ENCODE measurements at places on chromosomes 2 and 18.

DNA sequence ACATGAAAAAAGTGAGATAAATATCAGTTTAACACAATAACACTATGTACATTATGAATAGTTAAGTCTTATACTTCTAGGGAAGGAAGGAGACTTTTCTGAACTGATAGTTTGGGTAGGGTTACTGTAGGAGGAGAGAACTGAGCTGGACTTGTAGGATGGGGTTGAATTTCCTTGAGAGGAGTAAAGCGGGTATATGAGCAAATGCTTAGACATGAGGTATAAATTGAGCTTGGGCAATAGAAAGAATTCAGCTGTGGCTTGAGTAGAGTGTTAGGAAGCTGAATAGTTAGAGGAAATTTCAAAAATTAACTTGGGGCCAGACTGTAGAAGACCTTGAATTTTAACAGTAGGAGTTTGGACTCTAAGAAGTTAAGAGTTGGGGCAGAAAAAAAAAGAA lies 45.1 kb downstream of the LCLAT1 start:
- no peak for DNase-seq

GRCh38 chr18:79798999-79799370 lies 1.2 kb downstream of the KCNG2 start:
- DNase-seq: no peak

GRCh38 chr2:4219101-4219500 lies 515.7 kb downstream of the DCDC2C start:
- DNase-seq: no peak

DNA sequence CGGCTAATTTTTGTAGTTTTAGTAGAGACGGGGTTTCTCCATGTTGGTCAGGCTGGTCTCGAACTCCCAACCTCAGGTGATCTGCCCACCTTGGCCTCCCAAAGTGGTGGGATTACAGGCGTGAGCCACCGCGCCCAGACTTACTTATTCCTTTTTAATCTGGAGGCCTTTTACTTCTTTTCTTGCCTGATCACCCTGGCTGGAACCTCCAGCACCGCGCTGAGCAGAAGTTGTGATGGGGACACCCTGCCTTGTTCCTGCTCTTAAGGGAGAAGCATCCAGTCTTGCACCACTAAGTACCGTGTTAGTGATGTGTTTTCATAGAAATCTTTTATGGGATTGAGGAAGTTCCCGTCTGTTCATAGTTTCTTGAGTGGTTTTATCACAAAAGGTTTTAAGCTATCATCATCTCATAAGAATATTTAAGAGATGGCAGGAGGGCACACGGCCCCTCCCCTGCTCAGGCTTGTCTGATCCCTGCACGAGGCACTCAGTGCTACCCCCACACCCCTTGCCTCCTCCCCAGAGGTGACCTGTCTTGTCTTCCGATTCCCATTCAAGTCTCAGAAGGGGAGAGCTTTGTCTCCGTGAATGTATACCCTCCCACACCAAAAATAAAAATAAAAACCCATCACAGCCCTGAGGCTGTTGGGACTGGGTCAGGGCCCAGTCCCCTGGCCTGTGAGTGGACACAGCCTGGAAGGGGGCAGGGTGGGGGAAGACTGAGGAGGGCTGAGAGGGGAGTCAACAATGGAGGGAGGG lies 65.3 kb upstream of the SMAD7 start:
- DNase-seq: no peak

DNA sequence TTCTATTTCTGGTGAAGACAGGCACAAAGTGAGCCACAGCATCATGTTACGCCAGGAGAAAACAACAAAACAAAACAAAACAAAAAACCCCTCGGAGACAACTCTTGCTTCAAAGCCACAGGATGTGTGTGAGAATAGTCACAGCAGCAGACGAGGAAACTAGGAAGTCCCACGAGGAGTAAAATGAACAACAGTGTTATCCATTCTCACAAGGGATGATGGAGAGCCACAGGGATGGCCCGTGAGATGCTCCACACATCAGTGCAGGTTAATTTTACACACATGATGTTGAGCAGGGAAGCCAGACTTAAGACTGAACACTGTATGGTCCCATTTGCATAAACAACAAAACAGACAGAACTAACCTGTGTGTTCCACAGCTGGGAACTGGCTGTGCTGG lies 128.5 kb upstream of the TMEM18 start:
- DNase-seq: no peak

DNA sequence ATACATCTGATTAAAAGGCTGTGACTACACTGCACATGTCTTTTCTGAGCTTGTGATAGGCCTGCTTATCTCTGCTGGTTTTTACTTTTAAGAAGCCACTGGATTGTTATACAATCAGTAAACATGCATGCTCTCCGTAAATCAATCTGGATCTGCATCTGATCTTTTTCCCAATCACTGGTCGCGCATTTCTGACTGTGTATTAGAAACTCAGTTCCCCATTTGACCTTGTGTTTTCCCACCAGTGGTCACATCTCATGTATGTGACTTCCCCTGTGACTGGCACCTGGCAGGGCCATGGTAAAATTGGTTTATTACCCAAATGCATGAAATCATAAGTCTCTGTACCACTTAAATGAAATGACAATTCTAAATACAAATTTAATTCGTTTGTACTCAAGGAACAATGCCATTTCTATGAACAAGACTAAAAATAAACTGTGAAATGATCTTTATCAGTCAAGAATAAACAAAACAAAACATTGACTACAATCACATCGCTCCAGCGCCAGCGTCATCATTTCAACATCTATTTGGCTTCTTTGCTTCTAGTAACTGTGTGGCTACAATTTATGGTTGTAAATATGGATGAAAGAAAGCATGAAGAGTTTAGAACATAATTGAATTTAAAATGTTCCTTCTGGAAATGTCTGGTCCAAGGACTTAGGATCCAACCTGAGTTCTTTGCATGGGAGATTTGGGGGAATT lies 396.6 kb upstream of the TRIB2 start:
- no peak for DNase-seq

GRCh38 chr2:206457188-206457634 lies 13.9 kb downstream of the ADAM23 start:
- DNase-seq: no peak

GRCh38 chr2:8545695-8546611 lies 135.9 kb upstream of the ID2 start:
- peak; percentile 55 for DNase-seq

DNA sequence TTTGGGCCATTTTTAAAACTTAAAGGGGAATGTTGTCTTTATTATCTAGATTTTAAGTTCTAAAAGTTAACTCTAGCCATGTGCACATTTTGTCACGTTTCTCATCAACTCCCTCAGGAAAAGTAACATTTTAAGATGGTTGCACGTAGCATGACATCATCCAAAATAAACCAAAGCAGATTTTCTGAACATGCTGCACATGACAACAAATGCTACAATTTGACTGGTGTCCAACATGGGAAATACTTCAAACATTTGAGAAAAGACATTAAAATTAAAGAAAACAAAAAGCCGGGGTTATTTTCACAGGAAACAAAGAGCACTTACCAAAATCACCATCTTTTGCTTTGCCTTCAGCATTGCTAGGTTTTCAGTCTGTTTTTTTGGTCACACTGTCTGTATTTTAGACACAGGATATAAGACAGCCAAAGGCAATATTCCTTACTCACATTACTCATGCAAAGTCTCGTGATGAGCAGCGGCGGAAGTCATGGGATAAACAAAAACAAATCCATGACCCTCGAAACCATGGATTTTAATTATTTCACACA lies 51.3 kb upstream of the RND3 start:
- no peak for DNase-seq

GRCh38 chr2:43280994-43281393 lies 54.6 kb upstream of the ZFP36L2 start:
- no peak for DNase-seq

DNA sequence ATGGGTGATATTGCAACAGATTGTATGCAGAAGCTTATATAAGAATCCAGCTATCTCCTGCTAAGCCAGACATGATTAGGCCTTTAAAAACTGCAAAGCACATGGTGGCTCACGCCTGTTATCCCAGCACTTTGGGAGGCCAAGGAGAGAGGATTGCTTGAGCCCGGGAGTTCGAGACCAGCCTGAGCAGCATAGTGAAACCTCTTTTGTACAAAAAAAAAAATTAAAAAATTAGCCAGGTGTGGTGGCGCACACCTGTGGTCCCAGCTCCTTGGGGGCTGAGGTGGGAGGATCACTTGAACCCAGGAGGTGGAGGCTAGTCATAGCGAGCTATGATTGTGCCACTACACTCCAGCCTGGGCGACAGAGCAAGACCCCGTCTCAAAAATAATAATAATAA lies 204.6 kb downstream of the TNS1 start:
- no peak for DNase-seq

GRCh38 chr2:99404039-99404796 lies 67.0 kb downstream of the EIF5B start:
- DNase-seq: no peak

GRCh38 chr2:38260469-38260868 lies 116.6 kb downstream of the ATL2 start:
- DNase-seq: no peak

DNA sequence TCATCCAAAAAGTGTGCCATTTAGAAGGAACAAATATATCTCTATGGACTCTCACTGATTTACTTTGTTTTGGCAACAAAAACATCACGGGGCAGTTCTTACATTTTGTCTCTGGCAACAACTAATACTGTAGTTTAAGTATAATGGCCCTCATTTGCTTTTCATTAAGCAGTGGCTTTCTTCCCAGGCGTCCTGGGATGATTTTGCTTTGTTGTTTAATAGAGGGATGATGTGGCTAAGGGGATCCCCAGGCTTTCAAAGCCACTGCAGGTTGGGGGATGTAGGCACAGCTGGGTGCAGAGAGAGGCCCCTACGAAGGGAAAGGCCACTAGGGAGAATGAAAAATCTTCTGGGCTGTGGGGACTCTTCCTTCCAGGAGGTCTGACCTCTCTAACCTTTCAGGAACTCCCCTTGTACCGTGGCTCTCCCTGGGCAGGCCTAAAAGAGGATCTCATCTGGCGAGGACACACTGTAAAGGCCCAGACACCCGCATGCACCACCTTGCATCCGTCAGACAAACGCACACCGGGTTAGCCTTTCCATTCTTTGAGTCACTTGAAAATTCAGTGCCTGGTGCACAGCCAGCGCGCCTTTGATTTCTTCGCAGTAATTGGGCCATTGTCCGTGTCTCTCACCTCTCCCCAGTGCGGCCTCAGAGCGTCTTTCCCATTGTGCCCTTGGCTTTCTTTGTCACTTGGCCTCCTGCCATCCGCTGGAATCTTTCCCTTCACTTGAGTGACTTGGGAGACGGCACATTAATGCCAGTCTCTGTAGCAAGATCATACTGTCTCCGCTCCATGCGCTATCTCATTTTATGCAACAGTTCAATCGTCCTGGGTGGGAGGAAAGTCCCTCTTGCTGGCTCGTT lies 40.3 kb upstream of the AFF3 start:
- no peak for DNase-seq

GRCh38 chr18:54616220-54616848 lies 25.3 kb downstream of the DYNAP start:
- no peak for DNase-seq

- DNase-seq: no peak
Observed at GRCh38 chr18:41025666-41026065, 929.4 kb upstream of the PIK3C3 start.

GRCh38 chr2:120596990-120597594 lies 138.6 kb upstream of the GLI2 start:
- no peak for DNase-seq

Measured in left forelimb (tissue), 1 donor.